ENCODE measurements at places on chromosomes 16 and 17.

- no peak for DNase-seq
These were observed 160.2 kb downstream of the RGS9 start for GRCh38 chr17:65297384-65297783.

DNA sequence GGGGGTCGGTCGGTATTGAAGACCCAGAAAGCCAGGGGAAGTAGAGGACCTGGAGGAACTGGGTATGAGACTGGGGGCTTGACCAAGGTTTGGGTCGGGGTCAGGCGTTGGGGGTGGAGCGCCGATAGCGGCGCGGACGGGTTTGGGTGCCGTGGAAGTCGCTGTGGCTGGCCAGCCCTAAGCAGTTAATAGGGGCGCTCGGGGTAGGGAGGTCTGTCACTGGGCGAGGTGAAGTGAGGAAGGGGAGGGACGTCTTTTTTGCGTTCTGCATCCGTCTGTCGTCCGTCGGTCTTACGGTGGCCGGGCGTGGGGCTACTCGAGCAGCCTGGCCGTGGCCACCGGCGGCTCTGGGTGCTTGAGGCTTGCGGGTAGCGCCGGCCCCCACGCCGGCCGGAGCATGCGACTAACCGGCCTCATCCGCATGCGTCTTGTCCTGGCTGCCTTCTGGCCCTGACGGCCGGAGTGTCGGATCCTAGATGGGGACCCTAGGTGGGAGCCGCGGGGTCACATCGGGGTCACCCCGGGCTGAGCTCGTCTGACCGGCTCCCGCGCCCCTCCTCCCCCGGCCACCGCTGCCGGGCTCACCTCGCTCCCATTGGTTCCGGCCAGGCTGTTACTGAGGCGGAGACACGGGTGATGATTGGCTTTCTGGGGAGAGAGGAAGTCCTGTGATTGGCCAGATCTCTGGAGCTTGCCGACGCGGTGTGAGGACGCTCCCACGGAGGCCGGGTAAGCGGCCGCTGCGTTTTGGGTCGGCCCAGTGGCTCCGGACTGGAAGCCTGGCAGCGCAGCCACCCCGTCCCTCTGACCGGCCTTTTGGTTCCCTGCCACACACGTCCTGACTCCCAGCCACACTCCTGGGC, 10.3 kb upstream of the TMEM88 start:
- peak; percentile 93 for DNase-seq

DNA sequence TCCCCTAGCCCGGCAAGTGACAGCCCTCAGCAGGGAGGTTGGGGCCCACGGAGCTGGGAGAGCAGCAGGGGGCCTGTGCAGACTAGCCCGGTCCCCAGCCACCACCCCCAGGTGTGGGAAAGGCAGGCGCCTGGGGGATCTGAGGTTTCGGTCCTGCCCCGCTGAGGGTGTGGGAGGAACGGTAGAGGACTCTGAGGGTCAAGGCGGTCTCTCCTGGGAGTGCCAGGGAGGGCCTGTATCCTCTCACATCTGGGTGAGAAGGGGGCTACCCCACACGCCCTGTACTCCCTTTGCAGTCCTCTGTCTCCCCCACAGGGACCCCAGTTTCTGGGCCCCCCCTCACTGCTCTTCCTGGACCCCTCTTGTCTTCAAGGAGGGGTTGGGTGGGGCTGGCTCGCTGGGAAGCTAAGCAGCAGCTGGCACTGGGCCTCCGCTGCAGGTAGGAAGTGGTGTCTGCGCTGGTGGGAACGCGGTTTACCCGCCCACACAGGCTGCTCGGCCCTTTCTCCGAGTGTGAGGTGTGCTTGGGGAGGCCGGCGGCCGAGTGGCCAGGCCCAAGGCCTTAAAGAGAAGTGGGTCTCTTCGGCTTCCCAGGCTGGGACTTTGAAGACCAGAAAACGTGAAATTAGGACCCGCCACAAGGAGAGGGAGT, 15.4 kb downstream of the CD7 start:
- DNase-seq = no peak

DNA sequence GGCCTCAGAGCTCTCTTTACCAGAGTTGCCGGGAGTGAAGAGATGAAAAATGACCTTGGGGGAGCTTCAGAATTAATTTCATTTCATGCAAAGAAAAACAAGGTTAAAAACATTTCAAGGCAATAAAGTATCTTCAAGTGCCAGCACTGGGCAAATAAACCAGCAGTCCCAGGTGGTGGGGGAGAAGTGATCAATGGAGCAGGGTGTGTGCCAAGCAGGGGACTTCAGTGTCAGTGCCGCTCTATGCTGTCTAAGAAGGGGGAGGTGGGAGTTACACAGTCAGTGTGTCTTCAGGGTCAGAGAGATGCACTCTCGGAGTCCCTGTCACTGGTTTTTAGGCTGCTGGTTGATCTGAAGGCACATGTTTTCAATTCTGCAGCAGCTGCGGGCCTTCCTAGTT, 57.2 kb upstream of the MGAT5B start:
- no peak for DNase-seq

GRCh38 chr17:47694581-47695428, 844 bp downstream of the TBKBP1 start:
- DNase-seq = peak; percentile 65

DNA sequence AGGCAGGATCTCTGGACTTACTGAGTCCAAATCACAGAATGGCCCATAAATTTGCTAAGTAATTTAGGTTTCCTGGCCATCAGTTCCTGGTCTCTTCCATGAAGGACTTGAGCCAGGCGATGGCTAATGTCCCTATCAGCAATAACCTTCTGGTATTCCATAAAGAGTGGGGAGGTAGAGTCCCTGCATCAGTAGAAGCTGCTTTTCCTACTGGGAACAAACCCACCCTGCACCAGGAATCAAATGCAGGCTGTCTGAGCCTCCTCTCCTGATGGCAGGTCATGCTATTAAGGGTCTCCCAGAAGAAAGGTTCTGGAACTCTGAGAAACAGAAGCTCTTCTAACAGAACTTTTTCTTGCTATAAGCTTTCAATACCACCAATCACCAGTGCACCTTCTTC, 1.5 kb upstream of the HPR start:
- no peak for DNase-seq

DNA sequence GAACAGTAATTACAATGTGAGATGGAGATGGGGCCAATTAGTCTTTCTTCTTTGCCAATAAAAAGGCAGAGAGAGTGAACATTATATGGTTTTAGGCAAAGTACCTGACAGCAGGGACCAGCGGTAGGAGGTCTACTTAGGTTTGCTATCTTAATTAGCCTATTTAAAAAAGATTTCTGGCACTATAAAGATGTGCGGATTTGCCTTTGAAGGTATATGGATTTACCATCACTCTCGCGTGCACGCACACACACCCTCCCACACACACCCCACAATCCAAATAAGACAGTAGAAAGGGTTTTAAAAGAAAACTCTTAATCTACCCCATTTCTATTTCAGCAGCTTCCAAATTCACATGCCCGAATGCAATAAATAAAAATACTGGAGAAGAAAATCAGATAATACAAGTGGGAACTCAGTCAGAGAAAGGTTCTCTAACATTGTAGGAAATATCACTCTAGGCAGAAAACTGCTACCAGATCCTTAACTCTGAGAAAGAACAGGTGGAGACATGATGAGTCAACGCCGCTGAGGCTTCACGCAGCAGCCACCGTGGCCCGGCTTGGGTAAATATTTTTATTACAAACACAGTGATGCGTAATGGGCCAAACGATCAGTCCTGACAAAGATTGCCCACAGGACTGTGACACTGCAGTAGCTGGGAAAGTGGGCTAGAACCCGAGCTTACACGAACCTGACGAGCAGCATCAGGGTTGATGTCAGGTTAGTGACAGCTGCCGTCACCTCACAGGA, 66.6 kb upstream of the AXIN2 start:
- no peak for DNase-seq

DNA sequence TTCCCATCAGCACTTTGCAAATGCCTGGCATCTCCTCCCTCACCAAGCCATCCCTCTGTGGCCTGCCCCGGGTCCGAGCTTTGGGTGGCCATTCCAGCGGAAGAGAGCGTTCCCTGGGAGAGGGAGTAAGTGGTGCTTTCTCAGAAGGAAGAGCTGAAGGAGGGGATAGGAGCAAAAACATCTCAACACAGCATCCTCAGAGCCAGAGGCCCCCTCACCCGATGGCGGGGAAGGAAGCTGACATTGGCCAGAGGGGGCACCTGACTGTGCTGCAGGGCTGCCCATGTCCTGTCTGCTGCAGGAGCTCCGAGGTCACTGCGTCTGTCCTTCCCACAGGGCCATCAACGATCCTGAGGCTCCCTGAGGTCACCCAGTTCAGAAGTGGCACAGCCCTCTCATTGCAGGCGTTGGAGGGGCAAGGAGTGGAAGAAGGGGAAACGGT, 427 bp upstream of the TLCD3B start:
- no peak for DNase-seq

GRCh38 chr17:64145375-64145750, 15.4 kb upstream of the ERN1 start:
- DNase-seq = no peak

DNA sequence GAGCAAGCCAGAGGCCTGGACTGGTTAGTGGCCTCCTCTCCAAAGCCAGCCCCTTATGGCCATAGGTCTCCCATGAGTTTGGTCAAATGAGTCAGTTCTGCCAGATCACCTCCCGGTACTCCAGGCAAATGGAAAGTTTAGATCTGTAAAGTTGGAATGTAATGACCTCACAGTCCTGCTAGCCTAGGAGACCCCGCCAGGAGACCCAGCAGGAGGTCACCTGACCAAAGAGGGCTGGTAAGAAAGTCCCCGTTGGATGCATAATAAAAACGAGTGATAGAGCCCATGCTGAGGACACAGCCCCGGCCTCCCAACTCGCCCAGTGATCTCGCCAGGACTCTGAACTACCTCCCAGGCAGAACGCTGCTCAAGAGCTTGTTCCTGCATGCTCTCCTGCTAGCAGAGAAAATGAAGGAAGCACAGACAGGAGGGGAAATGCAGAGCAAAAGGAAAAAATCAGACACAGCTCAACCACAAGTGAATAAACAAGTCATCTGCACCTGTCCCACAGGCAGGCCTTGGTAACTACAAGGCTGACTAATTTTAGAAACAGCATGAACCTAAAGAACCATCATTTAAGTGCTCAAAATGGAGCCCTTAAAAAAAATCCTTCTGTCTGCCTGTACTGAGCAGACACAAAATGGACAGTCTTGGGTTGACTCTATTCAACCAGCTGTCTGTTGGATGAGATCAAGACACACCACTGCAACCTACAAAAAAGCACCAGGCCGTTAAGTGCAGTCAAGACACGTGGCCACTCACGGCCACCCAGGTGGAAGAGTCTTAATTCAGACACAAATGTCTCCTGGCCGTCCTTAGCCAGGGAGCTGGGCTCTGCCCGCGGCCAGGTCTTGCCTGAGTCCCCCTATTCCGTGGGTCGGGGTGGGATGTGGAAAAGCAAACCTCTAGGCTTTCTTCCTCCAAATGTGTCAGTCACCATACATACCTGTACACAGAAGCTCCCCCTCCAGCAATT, 9.2 kb downstream of the CDIP1 start:
- no peak for DNase-seq

DNA sequence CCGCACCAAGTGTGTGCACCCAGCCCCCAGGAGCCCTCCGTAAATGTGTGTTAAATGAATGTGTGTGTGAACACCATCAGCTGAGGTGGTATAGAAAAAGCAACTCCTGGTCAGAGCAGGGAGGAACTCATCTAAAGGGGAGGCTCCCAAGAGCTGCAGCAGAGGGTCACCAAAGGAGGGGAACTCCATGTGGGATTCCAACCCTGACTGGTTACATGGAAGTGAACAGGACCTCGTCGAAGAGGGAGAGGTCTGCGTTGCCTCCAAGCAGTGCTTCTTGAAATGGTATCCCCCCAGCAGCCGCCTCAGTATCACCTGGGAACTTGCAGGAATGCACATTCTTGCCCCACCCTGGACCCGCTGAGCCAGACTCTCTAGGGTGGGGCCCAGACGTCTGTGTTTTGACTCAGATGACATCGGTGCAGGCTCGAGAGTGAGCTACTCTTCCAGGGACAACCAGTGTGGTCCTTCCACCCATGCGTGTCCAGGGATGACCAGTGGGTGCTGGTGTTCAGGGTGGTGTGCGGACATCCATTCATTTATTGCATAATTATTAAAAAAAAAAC, 30.8 kb downstream of the ADCY9 start:
- no peak for DNase-seq

- DNase-seq = no peak
These were observed 12.1 kb downstream of the SCNN1G start for GRCh38 chr16:23194497-23195221.

- DNase-seq = no peak
These were observed 991 bp downstream of the KPNA2 start for GRCh38 chr17:68036304-68037147.

DNA sequence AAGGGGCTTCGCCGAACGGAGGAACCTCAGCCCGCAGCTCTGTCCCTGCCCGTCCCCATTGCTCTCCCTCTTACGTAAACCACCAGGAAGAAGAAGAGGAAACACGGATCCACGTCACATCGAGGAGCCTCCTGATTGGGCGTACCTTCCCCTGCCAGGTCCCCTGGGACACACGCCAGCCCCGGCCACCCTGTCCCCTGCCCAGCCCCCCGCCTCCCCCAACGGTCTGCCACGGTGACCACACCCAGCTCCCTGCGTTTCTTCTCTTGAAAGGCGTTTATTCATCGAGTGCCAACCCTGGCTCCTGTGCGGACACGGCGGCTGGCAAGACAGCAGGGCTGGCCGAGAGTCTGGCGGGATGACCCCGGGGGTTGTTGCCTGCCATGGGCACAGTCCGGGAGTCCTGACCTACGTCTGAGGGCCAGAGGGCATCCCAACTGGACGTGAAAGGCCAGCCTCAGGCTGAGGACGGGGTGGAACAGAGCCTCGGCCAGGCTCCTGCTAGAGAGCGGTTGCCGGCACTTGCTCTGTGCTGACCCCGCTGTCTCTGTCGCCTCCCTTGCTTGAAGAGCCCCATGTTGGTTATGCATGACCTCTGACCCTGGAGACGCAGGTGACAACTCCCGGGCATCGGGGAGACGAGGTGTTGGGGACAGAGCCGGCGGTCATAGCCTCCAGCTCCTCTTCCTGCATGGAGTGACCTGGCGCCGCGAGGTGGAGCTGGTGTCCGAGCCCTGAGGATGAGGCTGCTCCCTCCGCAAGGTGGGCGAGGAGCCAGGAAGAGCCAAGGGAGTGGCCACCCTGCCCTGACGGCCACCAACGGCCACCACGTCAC, 40.5 kb upstream of the ACSF3 start:
- peak; percentile 34 for DNase-seq

DNA sequence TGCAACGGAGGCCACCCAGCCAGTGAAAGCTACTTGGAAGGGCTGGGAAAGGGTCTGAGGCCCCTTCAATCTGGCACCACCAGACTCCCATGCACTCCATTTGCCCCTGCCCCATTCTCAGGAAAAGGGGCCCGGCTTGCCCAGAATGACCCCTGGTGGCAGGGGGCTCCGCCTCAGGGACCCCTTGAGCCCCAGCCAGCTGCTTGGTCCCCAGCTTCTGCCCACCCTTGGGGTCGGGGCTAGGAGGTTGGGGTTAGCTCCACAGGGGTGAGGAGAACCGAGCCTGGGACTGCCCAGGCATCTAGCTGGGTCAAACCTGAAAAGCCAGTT, 1.3 kb downstream of the RHBDF1 start:
- no peak for DNase-seq

GRCh38 chr17:37744633-37744927, 279 bp downstream of the HNF1B start:
- DNase-seq = no peak

GRCh38 chr17:57914273-57915142, 40.7 kb downstream of the CUEDC1 start:
- DNase-seq = no peak

Data from posterior cingulate gyrus (tissue), 11 donors.